ENCODE measurements at places on chromosomes 3 and 15.

DNA sequence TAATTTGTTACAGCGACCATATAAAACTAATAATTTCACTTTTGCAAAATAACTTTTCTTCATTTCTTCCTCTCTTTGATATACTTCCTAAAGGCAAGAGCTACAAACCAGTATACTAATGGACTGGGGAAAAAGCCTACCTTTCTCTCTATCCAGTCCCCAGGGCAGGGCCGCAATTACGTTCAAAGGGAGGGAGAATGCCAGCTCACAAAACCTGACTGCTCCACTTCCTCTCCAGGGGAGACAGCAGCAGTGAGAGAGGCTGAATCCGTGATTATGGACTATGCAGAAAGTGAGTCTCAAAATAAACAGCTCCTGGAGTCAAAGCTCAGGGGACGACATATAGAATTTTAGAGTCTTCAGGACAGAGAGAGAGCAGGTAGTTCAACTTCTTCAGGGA lies 126.9 kb upstream of the HES1 start:
- no peak for DNase-seq

- DNase-seq = no peak
Measured at GRCh38 chr3:132290833-132291232, 26.4 kb upstream of the ACP3 start.

DNA sequence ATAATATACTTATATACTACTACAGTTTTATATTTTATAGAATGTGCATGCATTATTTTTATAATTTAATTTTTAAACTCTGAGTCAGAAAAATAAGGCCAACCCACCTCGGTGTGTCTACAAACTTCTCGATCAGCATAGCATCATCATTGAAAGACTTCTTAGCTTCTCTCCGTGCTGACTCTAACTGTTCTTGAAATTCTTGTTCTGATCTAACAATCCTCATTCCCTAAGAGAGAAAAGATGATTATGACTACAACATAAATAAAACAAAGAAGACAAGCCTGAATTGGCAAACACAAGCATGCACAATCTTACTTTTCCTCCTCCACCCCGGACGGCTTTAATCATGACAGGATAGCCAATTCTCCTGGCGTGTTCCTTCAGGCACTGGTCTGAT lies 28.4 kb downstream of the MCCC1 start:
- DNase-seq = no peak

- no peak for DNase-seq
Measured at GRCh38 chr15:31214864-31215489, 111.7 kb upstream of the KLF13 start.

GRCh38 chr3:69948246-69948862 lies 51.2 kb upstream of the SAMMSON start:
- peak; percentile 13 for DNase-seq

GRCh38 chr3:4575381-4575780 lies 82.2 kb downstream of the ITPR1 start:
- no peak for DNase-seq

DNA sequence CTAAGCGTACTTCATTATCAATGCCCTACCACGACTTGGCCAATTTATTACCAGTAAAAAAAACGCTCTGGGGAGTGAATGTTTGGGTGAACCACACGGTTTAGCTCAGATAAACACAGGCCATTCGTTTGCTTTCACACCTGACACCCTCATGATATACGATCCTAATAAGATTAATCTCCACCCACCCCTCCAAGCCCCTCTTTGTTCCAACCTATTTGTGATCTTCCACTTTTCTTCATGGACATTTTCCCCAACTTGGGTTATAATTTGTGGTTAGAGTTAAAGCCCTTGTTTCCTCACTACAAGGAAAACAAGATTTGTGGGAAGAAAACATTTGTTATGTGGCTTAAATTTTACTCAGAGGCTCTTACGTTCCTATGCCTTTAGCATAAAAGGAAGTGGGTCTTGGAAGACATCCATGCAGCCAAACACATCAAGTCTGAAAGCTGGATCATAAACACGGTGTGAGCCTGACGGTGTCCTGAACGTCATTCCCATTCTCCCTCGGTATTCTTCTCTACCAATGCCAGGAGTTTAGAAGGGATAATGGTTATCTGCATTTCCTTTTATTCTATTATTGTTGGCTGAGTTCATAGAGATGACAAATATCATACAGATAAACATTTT lies 518.9 kb downstream of the NR2F2 start:
- no peak for DNase-seq

DNA sequence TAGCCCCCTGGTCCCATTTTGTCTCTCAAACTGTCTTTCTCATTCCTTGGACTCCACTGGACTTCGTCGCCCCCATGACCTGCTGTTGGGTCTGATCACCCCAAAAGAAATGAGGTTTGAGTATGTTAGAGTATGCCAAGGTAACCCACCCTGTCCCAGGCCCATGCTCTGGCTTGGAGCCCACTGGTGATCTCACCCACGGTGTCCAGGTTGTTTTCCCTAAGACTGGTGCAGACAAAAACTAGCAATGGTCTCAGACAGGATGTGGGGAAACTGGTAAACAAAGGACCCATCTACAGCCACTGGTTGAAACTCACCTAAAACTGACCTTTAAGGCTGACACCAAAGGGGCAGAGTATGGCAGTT lies 38.9 kb downstream of the EFCAB12 start:
- no peak for DNase-seq

DNA sequence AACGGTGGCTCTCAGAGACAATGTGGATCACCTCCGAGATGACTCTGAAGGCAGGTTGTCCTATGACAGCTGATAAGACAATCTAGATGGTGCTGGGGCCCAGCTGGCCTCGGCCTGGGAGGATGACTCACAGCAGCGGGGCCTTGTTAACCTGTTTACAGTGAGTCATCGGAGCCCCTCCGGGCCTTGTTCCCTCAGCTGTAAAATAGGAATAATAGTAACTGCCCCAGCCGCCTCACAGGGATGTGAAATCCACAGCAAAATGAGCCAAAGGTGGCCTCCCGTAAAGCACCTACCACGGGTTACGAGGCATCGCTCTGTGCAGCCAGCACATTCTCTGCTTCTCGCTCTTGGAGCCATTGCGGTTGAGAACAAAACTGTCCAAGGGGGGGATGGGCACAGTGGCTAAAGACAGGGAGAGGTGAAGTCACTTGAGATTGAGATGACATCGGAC lies 88.6 kb upstream of the RASGRF1 start:
- DNase-seq = peak; percentile 91

DNA sequence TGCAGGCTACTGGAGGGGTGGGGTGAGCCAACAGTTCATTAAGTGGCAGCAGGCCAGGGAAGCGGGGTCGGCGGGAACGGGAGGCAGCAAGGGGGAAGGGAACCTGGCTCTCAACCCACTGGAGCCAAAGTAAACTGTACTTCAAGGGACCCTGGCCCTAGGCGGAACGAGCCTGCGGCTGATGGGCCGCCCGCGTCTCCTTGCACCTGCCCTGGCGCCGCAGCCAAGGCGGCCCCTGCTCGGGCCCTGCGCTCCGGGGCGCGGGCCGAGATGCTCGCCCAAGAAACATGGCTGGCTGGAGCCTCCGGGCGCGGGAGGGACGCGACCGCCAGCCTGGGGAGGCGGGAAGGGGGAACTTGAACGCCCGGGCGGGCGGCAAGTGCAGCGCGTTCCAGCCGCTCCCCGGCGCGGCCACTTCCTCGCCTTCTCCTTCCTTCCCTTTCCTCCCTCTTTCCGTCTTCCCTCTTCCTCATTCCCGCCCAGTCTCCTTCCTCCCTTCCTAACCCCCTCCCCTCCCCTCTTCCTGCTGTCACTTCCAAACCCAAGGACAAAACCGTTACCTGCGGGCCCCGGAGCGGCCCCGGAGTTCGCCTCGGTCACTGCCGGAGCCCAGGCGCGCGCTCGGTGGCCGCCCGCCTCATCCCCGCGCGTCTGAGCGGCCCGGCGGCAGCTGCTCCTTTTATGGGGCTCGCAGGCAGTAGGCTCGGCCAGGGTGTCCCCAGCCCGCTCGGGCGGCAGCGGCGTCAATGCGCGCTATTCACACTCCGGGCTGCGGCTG lies 489.7 kb downstream of the MAGI1 start:
- DNase-seq = no peak

- no peak for DNase-seq
Measured at GRCh38 chr3:194269610-194270145, 81.5 kb downstream of the CPN2 start.

GRCh38 chr3:152623286-152623911 lies 211.5 kb upstream of the P2RY1 start:
- no peak for DNase-seq

DNA sequence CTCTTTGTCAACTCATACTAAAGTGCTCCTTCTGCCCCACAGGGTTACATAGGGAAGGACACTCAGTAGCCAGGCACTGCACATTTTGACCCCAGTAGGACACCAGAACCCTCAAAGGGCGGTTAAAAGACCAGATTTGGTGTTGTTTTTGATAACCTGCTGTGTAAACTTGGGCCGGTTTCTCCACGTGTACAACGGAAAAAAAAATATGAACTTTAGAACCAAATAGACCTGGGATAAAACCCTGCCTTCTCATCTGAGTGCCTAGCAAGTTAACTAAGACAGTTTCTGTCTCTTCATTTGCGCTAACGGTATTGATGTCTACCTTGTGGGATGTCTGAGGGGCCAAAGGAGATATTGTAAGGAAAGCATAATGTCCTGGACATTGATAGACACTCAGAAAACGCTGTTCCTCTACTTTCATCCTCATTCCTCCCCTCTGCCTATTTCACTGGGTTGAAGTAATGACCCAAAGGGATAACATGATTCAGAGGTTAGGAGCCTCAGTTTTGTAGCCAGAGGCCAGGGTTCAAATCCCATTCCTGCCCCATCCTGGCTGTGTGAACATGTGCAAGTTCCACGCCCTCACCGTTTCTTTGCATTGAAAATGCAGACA lies 155.9 kb upstream of the LPP start:
- DNase-seq = no peak

- DNase-seq = no peak
Measured at GRCh38 chr3:130838898-130839600, 54.8 kb upstream of the ATP2C1 start.

DNA sequence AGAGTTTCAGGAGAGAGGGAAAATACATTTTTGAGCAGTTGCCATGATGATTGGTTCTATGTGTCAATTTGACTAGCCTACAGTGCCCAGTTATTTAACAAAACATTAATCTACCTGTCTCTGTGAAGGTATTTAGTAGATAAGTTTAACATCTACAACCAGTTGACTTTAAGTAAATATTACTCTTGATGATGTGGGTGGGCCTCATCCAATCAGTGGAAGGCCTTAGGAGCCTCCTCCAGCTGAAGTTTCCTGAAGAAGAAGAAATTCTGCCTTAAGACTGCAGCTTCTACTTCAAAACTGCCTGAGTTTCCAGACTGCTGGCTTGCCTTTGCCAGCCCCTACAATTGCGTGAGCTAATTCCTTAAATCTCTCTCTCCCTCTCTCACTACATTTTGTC lies 93.6 kb downstream of the OXSM start:
- no peak for DNase-seq

DNA sequence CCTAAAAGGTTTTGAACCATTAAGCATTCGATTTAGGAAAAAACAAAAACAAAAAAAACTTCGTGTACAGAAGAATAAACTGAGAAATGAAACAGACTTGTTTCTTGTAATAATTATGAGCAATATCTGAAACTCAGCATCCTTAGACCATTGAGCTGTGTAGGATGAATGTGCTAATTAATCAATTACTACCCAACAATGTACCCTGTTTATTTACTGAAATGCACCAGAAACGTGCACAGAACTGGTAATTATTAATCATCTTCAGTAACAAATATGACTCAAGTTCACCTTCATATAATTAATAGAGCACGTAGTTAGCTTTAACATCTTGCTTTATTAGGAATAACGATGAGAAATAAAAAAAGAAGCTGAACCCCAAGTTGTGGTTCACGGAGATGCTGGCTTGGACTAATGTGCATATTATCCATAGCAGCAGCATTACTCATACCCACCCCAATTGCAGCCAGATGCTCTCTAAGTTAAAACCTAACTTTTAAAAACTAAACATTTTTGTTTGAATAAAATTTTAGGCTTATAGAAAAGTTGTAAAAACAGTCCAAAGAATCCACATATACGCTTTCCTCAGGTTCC lies 10.2 kb upstream of the C15orf61 start:
- no peak for DNase-seq

- no peak for DNase-seq
Measured at GRCh38 chr3:126463521-126463920, 12.2 kb downstream of the ZXDC start.

GRCh38 chr3:13110678-13111116 lies 37.5 kb upstream of the IQSEC1 start:
- DNase-seq = no peak

DNA sequence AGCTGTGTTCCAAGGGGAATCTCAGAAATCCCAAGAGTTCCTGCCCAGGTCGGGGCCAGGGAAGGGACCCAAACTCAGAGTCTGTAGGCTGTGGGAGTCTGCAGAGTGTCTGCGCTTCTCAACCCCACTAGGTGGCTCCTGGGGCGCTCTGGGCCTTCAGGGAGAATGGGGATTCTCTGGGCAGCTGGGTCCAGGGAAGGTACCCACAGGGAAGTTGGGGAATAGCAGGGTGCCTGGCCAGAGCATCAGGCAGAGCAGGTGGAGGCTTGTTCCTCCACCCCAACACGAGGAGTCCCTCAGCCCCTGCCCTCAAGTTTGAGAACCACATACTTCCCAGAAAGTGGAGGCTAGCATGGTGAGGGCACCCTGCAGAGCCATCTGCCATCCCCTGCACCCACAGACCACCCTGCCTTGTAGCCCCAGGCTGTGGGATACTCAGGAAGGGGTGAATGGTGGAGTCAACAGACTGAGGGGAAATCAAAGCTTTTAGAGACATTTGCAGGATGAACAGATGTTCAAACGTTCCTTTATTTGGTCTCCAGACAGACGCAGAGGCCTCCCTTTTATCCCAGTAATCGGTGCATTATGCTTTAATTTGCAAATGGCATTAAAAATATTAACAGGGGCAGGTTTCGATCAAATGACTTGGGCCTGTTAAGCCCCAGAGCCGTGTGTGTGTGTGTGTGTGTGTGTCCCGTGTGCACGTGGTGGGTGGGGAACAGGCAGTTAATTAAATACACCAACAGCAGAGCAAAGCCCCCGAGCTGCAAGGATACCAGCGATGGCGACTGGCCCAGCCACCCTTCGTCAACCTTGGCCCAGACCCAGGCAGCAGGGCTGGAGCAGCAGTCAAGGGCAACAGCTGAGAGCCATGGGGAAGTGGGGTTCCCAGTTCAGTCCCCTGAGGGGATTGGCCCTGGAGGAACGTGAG lies 57.7 kb downstream of the DNAJB8 start:
- DNase-seq = peak; percentile 28

DNA sequence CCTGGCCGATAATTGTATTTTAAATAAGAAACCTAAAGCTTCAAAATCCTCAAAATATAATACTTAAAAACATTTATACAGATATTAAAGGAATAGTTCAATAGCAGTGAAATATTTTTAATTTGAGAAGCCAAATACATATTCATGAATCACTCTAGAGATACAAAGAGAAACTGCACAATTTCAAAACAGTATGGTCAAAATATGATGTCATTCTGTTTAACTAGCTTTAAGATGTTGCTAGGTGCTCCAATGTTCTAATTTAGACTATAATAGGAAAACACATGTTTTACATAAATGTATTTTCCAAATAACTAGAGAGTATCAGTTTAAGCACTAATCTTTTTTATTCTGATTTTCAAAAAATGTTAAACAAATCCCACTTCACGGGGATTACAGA lies 10.3 kb upstream of the NRROS start:
- DNase-seq = no peak
